Bronchial epithelial cell (primary cell): ENCODE measurements at places on chromosomes 5 and 9.
A peak's percentile ranks its signal among the peaks of the same experiment; 100 is the strongest.

DNA sequence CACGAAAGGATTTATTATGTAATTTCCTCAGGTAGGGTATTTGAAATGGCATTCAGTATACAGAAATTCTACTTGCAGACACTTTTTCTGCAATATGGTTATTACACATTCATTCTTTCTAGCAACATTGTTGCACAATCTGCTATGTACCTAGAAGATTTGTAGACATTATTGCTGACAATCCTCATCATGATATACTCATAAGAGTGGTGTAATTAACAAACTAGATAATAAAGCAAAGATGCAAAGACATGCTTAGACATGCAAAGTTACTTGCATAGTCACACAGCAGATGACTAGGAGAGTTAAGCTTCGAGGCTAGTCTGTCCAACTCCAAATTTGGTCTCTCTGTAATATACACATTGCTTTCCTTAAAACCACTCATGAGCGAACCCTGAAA is 317.1 kb downstream of the ASTN2 start:
- peak; percentile 97 for DNase-seq

DNA sequence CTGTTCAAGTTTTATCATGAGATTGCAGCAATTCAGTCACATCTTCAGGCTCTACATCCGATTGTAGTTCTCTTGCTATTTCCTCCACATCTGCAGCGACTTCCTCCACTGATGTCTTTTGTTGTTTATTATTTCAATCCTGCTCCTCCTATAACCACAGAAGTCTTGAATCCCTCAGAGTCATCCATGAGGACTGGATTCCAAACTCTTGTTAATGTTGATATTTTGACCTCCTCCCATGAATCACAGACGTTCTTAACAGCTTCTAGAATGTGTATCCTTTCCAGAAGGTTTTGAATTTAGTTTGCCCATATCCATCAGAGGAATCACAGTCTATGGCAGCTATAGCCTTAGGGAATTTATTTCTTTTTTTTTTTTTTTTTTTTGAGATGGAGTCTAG is 3.6 kb downstream of the FBXO38 start:
- DNase-seq: no peak

DNA sequence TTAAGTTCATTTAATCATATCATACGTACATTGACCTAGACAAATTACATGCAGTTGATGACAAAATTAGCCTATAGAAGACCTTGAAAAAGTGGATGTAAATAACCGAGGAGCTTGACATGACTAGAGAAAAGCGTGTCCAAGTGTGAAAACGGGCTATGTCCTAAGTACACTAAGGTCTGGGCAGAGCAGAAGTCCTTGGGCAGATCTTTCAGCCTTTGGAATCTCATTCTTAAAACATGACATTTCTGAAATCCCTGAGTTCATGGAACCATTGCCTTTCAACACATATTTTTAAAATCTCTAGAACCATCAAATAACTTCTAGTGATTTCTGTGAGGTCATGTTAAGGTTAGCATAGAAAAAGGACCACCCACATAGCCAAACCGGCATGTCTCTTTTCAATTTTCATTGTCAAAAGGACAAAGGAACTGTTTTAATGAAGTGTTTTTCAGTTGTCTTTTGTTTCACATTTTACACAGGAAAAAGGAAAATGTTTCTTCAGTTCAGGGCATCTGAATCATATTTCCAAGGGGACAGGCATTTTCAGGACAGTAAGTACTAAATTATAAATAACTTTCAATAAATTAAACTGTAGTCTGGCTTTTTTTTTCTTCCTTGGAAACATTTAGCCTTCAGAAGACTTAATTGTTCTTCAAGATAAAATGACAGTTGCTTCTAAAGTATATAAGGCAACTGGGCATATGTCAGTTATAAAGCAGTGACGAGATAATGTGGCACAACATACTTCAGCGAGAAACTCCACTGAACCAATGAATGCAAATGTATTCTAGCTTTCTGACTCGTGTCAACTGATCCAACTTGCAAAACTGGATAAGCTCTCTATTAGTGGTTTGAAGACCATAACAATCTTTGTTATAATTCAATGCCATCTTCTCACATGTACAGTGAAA is 416.8 kb downstream of the NFIB start:
- DNase-seq: no peak

DNA sequence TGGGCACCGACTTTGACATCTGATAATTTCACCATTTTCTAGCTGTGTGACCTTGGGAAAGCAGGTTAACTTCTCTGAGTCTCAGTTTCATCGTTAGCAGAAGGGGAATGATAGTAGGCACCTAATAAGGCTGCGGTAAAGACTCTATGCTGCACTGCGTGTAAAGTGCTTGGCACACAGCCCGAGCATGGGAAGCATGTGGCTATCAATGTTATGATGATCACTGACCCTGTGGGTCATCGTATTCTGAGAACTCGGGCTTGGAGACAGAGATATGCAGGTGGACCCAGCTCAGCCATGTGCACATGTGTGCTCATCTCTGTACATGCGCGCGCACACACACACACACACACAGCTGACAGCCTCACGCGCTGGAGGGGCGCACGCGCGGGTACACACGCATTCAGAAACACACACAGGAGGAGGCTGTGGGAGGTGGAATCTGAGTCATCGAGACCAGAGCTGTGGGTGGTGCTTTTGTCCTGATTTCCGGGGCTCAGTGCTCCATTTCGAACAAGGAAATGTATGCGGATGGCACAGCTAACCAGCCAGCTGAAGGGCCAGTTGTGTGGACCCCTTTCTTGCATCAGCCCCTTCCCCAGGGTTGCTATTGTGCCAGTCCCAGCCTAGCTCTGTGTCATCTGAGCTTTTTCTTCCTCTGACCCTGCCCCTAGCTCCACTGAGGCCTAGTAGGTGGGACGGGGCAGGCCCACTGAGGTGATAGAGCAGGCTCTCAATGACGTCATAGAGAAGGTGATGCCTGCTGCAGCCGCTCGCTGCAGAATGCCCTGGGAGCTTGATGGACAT is 11.1 kb upstream of the ARAP3 start:
- peak; percentile 58 for DNase-seq

DNA sequence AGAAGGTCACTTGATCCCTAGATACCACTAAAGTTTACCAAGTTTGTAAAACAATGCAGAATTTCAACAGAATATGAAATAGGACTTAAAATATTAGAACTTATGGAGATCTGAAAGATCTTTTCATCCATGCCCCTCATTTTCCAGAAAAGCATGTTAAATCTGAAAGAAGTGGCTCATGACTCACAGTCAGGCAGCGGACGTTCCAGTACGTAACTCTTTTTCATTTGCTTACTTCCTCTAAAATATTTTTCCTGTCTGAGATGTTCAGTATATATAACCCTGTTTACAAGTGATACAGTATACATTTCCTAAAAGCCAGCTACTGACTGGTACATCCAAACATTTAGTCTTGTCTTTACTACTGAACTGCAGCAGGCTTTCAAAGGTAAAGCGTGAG is 22.3 kb downstream of the FBXW2 start:
- DNase-seq: no peak

- DNase-seq: peak; percentile 91
Observed at GRCh38 chr5:80516826-80517225, 28.9 kb downstream of the FAM151B start.

DNA sequence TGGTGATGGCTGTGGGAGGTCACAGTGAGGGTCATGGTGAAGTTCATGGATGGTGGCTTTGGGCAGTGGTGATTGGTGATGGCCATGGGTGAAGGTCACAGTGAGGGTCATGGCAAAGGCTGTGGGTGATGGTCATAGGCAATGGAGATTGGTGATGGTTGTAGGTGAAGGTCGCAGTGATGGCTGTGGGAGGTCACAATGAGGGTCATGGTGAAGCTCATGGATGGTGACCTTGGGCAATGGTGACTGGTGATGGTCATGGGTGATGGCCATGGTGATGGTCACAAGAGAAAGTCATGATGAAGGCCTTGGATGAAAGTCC is 115.6 kb upstream of the IRX4 start:
- DNase-seq: no peak

DNA sequence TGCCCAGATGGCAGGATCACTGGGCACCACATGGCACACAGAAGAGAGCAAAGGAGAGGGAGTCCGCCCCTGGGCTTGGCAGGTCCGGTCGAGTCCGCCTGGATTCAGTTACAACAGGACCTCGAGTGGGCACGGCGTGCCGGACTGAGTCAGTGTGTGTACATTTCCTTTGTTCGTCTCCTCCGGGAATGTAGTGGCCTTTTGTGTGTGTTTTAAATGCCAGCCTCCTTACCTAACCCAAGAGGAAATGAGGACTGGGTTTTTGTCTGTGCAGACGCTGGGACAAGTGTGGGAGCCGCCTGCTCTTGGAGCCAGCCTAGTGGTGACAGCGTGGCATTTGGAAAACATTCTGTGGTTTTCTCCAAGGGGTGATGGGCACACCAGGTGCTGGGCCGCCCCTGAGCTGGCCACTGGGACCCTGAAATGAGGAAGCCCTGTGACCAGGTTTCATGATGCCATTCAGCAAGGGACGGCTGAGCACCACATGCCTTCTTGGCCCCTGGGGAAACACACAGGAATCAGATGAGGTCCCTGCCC is 9.6 kb downstream of the NEK6 start:
- DNase-seq: peak; percentile 85

- DNase-seq: peak; percentile 22
Observed at GRCh38 chr9:72871685-72872084, 81.2 kb downstream of the ALDH1A1 start.

- DNase-seq: no peak
Observed at GRCh38 chr5:139552893-139553575, 8.1 kb upstream of the UBE2D2 start.

DNA sequence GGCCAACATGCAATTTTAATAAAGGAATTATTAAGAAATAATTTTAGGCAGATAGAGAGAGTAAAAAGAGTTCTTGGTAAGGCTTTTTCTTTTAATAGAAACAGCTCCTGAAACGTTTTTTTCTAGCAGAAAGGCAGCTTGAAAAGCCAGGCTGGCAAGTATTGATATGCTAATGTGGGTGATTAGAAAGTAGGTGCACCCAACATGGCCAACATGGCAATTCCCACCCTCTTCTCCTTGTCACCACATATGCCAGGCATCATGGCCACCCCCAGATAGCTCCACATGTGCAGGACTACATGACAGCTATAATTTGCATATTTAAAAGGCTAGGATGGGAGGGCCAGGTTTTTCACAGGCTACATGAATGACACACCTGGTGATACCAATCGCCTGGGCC is 615.2 kb downstream of the PTPRD start:
- no peak for DNase-seq

GRCh38 chr9:112112941-112113681 is 62.0 kb downstream of the SUSD1 start:
- DNase-seq: peak; percentile 88

DNA sequence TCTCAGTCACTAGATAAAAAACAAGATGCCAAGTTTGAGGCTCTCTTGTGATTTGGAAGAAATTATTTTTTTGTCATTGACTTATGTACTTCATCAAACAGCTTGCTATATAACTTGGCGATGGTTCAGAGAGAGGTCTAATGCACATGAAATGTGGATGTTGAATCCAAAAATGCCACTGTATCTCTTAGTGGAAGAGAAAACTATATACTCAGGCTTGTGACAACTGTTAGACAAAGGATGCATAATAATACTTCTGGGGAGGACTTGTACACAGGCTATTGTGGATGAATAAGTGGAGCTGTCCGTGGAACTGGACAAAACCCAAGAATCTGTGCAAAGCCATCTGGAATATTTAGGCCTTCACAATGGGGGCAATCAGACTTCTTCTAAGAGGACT is 162.9 kb upstream of the NMUR2 start:
- DNase-seq: no peak

DNA sequence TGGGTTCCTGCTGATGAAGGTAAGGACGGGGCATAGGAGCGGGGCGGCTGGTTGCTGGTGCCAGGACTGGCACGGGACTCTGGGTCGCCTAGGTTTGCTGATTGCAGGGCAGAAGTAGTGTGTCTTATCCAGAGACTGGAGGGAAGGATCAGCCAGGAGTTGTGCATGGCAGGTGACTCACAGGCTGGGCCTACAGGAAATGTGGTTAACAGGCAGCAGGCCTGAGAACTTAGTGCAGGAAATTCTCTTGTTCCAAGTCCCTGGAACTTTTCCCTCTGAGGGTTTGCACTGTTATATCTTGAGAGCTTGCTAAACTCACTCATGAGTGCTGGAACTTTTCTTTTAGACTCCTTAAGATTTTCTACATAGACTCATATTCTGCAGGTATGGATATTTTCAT is 95.1 kb downstream of the ANXA2R start:
- DNase-seq: peak; percentile 86

- no peak for DNase-seq
Observed at GRCh38 chr5:15474143-15474719, 25.7 kb upstream of the FBXL7 start.

DNA sequence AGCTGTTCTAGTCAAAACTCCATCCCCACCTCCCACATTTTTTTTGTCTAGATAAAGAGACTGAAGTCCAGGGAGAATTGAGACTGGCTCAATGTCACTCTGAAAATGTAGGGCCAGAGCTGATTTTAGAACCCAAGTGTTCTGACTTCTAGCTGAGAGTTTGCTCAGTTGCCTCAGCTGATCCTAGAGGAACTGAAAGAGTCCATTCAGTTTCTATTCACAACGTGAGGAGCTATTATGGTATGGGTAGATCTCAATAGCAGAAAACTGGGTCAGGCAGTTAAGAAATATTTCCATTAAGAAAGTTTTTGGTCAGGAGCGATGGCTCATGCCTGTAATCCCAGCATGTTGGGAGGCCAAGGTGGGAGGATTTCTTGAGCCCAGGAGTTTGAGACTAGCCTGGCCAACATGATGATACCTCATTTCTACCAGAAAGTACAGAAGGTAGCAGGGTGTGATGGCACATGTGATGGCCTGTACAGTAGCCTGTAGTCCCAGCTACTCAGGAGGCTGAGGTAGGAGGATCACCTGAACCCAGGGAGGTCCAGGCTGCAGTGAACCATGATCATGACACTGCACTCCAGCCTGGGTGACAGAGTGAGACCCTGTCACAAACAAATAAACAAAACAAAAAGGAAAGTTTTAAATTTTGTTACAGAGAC is 61.7 kb downstream of the GLRA1 start:
- DNase-seq: no peak
